ENCODE measurements at places on chromosomes 4 and X.

GRCh38 chr4:187598196-187598595 lies 397.4 kb upstream of the ZFP42 start:
- DNase-seq = peak; percentile 28

GRCh38 chrX:154981116-154981411 lies 41.5 kb downstream of the F8 start:
- DNase-seq = no peak

- DNase-seq = no peak
These were observed 24.1 kb downstream of the MSMO1 start for GRCh38 chr4:165351359-165352130.

GRCh38 chrX:101417190-101417589 lies 9.2 kb downstream of the HNRNPH2 start:
- DNase-seq = peak; percentile 81

GRCh38 chr4:169567916-169568315 lies 44.5 kb downstream of the NEK1 start:
- no peak for DNase-seq

- no peak for DNase-seq
These were observed 335.7 kb upstream of the RASGEF1B start for GRCh38 chr4:81807386-81807785.

- no peak for DNase-seq
These were observed 2256.1 kb upstream of the AGA start for GRCh38 chr4:179698321-179698720.

DNA sequence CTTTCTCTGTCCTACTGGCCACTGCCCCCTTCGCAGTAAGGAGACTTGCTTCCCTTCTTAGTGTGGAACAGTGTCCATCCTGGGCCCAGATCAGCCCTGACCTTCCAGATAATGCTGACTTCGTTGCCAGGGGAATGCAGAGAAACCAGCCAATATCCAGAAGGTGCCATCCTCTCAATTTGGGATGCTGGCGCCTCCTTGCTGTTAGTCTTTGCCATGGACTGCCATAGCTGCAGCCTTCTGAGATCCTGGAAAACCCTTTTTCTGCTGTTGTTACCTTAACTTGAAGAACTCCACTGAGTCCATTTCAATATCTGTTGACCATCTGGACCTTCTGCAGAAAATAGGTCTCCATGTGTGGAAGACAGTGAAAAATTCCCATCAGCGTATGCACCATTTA lies 21.8 kb downstream of the RAI2 start:
- no peak for DNase-seq

DNA sequence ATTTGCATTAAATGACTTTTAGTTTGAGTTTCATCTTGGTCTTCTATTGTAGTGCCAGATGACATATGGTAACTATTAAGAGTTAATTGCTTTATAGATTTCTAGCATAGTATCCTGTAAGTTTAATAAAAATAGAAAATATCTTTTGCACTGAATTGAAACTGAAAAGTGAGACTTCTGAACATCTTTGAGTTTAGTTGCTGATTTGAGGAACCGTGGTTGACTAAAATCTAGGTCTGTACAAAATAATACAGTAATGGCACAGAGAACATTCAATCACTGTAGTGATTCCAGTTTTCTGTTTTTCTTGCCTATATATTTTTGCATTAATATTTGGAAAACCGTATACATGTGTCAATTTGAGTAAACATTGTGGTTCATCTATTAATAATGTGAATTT lies 60.7 kb downstream of the SPATA4 start:
- no peak for DNase-seq

GRCh38 chr4:44988011-44988410 lies 261.7 kb upstream of the GNPDA2 start:
- no peak for DNase-seq

GRCh38 chrX:125202591-125203248 lies 117.0 kb upstream of the TEX13C start:
- no peak for DNase-seq

GRCh38 chr4:129378364-129378763 lies 282.4 kb downstream of the C4orf33 start:
- no peak for DNase-seq

- no peak for DNase-seq
These were observed 589 bp upstream of the NEUROG2 start for GRCh38 chr4:112516471-112517066.

GRCh38 chr4:182577411-182577810 lies 334.2 kb downstream of the TENM3 start:
- DNase-seq = no peak

Measured in fibroblast of villous mesenchyme (primary cell).